SK-N-SH (cell line): ENCODE measurements at places on chromosomes 13 and 19.
A peak's percentile ranks its signal among the peaks of the same experiment; 100 is the strongest.

- DNase-seq, result no peak
Observed at GRCh38 chr13:20174656-20175405, 14.0 kb upstream of the GJA3 start.

DNA sequence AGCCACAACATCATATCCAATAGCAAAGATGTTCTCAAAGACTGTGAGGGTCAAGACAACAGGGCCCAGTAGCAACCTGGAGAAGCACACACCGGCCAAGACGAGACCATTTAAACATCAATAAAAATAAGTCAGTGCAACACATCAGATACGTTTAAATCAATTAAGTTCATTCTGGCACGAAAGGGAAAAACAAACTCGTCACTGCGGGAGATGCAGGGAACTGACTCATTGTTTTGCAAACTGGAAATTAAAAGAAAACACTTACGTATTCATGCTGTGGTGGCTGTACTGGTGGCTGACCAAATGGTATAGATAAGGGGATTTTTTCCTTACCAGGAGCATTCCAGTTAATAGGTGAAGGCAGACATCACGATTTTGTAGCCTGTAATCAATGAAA is 26.3 kb upstream of the SLC15A1 start:
- DNase-seq, result no peak

DNA sequence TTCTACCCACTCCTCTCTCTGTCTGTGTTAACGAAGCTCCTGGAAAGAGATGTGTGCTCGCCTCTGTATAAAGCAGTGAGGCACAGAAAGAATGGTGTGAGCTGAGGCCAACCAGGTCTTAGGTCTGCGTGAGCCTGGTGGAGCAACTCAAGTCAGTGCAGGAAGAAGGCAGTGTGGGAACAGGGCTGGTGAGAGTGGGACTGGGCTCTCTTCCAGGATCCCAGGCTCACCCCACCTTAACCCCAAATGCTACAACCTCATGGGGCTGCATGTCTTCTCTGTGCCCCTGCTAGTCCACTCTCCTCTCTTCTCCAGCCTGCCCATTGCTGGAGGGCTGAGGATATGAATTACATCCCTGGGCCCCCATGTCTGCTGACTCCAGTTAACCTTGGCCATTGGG is 127.4 kb downstream of the DCT start:
- DNase-seq, result no peak

DNA sequence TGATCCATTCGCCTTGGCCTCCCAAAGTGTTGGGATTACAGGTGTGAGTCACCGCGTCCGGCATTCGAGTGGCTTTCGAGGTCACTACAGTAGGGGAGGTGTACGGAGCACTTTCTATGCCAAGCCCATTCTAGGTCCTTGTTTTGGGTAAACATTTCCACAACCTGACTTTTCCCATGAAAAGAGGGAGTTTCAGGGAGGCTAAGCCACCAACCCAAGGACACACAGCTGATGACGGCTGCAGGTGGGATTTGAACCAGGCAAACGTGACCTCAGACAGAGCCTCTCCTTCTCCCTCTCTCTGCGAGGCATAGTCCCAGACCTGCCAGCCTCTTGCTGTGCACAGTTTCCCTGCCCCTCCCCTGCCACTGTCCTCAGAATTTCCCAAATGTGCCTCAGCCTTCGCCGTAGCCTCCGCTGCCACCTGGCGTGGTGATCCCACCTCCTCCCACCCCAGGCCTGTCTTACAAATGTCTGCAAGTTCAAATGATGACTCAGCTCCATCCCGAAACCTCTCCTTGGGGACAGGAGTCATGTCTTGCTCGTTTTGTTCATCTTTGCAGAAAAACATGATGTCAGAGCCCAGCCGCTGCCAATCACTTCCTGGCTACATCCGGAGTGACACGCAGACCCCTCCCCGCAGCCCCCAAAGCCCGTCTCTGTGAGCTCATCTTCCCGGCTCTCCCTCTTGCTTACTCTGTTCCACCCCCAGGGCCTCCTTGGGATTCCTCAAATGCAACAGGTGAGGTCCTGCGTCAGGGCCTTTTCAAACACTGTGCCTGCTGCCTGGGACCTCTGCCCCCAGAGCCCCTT is 6.6 kb upstream of the GADD45B start:
- no peak for DNase-seq

GRCh38 chr19:5282901-5283300 is 57.7 kb downstream of the PTPRS start:
- no peak for DNase-seq

DNA sequence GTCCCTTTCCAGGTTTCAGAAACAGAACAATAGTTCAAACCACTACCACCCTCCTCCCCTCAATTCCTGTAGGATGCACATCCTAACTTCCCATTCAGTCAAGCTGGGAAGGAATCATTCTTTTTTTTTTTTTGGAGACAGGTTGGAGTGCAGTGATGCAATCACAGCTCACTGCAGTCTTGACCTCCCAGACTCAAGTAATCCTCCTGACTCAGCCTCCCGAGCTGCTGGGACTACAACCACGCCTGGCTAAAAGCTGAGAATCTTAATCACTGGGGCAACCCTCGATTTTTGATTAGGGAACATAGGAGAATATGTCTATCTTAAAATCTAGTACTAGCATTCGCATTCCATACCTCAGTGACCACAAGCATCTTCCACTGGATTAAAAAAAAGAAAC is 146.2 kb downstream of the ABCC4 start:
- no peak for DNase-seq

- DNase-seq, result no peak
Observed at GRCh38 chr13:85503797-85504196, 295.4 kb downstream of the SLITRK6 start.

- DNase-seq, result no peak
Observed at GRCh38 chr13:108230377-108230776, 12.2 kb downstream of the ABHD13 start.

DNA sequence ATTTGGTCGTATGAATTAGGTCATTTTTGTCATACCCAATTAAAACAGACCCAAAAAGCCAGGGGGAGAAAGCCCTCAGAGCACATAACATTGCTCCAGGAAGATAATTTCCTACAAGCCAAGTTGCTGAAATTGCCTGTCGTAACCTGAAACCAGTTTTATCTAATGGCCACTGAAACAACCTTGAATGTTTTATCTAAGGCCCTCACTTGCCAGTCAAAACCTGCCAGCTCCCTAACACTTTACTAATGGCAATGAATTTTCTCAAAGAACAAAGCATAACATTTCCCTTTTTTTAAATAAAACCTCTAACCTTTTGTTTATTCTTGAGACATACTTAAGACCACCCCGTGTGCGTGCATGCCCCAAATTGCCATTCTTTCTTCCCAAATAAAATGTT is 496.2 kb upstream of the KLHL1 start:
- no peak for DNase-seq

- DNase-seq, result peak; percentile 72
Observed at GRCh38 chr19:56839652-56840450, 675 bp downstream of the PEG3 start.
